ENCODE measurements at places on chromosomes 7 and 10.

- no peak for DNase-seq
Observed at GRCh38 chr10:62471711-62472110, 97.5 kb downstream of the ZNF365 start.

GRCh38 chr10:28878236-28878970 is 201.1 kb downstream of the BAMBI start:
- no peak for DNase-seq

DNA sequence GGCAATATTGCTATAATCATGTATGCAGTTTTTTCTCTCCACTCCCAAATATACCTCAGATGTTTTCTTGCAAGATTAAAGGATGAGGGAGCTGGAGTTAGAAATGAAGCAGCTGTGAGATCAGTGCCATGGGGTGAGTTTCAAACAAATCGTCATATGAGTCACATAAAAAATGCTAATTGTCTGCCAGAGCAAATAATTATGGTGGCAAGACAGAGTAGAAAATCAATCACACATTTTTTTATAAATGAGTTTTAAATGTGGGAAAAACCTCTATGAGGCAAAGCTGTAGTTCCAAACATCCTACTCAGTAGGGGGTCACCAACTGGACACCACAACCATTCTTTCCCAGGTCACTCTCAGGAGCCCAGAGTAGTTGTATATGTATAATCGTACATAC is 55.3 kb downstream of the CH25H start:
- DNase-seq, result peak; percentile 66

DNA sequence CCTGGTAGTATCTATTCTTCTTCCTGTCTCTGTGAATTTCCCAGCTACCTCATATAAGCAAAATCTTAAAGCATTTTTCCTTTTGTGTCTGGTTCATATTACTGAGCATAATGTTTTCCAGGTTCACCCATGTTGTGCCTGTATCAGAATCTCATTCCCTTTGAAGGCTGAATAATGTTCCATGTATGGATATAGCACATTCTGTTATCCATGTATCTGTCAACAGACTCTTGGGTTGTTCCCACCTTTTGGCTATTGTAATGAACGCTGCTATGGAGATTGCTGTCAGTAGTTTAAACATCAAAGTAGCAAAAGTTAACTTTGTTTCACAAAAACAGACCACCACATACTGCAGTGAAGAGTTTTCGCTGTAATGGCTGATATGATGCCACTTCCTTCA is 99.9 kb downstream of the NSUN6 start:
- no peak for DNase-seq

GRCh38 chr7:36606153-36606975 is 117.9 kb downstream of the AOAH start:
- DNase-seq, result no peak

DNA sequence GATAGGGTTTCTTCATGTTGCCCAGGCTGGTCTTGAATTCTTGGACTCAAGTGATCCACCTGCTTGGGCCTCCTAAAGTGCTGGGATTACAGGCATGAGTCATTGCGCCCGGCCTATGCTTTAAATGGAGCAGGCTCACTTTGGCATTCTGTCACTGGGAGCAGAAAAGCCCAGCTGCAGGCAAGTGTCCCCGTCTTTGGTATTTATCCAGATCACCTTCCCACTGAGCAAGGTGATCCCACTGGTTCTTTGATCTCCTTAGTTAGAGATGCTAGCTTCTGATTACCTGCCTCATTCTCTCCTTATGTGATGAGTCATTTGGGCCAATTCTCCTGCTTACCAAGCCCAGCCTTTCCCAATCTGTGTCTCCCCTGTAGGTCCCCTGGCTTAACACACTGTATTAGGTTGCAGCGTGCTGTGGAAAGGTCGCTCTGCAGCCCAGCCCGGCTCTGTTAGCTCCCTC is 39.3 kb downstream of the SPDYE5 start:
- DNase-seq, result no peak

- peak; percentile 24 for DNase-seq
Observed at GRCh38 chr7:64618785-64619456, 47.0 kb upstream of the ZNF107 start.

DNA sequence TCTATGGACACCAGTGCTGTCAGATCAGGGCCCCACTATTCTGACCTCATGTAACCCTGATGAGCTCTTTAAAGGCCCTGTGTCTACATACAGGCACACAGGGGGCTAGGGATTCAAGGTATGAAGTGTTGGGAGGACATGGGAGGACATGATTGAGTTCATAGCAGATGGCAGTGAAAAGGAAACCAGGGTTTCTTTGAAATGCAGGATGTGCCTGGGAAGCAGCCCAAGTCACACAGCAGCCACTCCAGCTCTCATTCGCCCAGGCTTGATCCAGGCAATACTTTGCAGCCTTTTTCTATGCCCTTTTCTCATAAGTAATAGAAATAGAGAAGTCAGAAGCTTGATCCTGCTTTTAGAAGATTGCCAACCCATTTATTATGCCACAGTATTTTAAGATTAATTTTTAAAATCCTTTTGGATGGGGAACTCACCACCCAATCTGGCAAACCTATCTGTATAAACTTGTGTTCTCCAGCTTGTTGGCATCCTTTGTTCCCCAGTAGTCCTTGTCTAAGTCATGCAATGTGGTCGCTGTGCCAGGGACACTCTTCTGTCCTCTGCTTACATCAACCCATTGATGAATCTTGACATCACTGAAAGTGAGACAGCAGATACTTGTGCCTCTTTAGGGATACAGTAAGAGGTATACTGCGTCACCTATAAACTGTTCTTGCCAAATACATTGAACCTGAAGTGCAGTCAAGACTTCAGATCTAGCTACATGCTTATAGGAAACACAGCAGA is 95.0 kb downstream of the TAF3 start:
- no peak for DNase-seq

DNA sequence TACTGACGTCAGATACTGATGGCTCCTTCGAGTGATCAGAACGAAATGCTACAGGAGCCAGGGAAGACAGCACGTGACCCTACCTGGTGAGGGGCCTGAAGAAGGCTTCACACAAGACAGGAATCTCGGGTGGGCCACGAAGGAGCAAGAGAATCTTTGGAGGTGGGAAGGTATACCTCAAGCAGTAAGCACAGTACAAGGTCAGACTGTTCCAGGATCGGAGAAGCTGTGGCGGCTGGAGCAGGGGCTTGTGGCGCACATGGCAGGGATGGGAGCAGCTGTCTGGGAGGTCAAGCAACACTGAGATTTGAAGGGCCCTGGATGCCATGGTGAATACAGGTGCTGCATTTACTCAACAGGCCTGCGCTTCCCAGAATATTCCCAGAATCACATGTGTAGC is 45.4 kb downstream of the C10orf143 start:
- DNase-seq, result no peak

DNA sequence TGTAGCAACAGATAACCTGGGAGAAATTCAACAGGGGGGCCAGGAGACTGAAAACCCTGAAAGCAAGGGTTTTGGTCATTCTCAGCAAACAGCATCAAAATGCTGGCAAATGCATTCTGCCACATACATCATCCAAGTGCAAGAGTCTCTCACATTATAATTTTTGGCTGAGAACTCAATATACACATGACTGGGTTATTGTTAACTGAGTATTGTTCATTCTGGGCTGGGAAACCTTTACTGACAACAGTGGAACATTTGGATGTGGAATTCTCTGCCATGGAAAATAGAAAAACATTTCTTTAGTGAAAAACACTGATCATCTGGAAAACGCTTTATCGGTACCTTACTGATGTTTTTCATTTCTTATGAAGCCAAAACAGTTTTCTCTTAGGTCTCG is 73.1 kb upstream of the MET start:
- DNase-seq, result no peak

GRCh38 chr7:110170841-110171240 is 920.1 kb upstream of the LRRN3 start:
- no peak for DNase-seq

DNA sequence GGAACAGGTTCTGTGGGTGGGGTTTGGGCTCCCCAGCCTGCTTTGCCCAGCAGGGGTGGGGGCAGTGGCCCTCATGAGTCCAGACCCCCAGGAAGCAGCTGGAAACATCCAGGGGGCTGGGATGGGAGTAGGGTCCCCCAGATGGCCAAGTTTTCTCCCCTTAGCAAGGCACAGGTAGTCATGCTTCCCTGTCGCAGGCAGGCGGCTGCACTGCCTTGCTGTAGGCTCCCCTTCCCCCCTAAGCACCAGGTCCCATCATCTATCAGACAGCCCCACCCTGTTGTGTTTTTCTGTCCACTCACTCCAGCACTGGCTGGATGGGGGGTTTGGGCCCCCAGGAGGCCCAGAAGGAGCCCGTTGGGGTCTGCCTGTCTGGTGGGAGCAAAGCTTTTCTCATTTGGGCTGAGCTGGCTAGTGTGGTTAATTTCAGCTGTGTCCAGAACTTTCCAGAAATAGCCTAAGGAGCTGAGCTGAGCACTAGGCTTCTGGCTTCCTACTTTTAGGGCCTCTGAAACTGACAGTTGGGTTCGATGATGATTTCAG is 7.9 kb downstream of the BRI3 start:
- DNase-seq, result no peak

GRCh38 chr10:30671026-30671616 is 41.6 kb upstream of the LYZL2 start:
- peak; percentile 67 for DNase-seq

GRCh38 chr10:102597131-102597991 is 46.9 kb upstream of the TRIM8 start:
- no peak for DNase-seq

DNA sequence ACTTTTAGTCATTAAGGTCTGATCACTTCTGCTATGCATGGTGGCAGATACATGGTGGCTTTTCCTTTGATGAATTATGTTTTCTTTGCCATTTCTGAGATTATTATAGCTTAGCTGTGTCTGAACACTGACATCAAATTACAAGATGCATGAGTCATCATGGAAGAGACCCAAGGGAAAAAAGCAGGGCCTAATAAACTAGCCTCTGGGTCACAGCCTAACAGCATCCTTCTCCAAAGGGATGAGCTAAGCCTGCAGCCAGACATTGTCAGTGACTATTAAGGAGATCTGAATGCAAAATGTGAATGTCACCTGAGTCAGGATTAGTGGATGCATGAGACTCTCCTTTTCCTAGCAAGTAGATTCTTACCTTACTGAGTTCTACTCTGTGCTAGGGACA is 19.1 kb upstream of the OGDHL start:
- peak; percentile 7 for DNase-seq

- DNase-seq, result no peak
Observed at GRCh38 chr10:129440722-129441316, 26.2 kb upstream of the MGMT start.

DNA sequence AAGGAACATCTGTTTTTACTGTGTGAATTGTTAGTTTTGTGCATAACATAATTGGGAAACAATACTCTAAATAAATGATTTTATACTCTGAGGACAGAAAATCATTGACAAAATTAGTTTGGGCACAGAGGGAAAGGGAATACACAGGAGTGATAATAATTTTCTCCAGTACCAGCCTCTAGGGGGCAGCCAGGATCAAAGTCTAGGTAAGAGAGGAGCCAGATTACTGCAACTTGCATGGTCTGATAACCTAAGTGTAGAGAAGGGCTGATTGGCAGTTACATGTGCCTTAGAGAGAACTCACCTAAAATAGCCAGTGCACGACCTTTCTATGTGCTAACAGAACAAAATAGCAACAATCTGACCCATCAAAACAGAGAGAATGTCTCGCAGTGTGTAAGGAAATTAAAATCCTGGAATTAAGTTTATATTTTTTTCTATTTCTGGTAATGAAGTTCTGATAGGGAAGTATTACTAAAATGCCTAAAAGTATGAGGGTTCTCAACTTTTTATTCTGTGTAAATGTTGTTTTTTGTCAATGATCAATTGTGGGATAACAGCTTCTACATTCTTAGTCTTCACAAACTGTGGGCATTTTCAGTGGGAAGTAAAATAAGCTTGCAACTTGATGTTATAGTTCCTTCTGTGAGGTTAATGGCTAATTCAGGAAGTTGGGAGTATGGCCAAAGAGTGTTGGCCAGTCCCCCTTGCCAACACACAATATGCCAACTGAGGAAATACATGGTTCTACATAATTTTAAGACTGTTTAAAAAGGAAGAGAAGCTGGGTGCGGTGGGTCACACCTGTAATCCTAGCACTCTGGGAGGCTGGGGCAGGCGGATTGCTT is 66.4 kb downstream of the EXOC6 start:
- peak; percentile 17 for DNase-seq

- DNase-seq, result peak; percentile 97
Observed at GRCh38 chr10:63699785-63700613, 178.8 kb downstream of the REEP3 start.

GRCh38 chr10:22341190-22341925 is 3.9 kb upstream of the SPAG6 start:
- no peak for DNase-seq

GRCh38 chr10:129888784-129889616 is 75.1 kb downstream of the EBF3 start:
- DNase-seq, result peak; percentile 9

DNA sequence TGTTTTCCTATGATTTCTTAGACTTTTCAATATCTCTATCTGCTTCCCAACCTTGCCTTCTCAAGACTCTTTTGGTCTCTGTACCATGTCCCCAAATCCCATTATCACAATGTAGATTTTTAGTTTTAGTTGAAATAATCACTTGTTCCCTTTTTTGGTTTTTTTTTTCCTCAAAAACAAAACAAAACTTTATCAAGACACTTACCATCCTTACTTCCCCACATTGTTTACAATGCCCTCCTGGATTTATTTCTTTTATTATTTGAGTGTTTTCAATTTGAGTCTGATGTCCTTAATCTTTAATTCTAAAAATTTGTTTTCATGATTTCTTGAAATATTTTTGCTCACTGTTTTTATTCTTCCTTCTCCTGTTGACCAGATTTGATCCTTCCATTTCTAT is 112.6 kb downstream of the CPED1 start:
- DNase-seq, result no peak

- no peak for DNase-seq
Observed at GRCh38 chr7:24896031-24896501, 83.9 kb downstream of the OSBPL3 start.

- no peak for DNase-seq
Observed at GRCh38 chr7:65475734-65476319, 102.2 kb downstream of the ZNF92 start.

DNA sequence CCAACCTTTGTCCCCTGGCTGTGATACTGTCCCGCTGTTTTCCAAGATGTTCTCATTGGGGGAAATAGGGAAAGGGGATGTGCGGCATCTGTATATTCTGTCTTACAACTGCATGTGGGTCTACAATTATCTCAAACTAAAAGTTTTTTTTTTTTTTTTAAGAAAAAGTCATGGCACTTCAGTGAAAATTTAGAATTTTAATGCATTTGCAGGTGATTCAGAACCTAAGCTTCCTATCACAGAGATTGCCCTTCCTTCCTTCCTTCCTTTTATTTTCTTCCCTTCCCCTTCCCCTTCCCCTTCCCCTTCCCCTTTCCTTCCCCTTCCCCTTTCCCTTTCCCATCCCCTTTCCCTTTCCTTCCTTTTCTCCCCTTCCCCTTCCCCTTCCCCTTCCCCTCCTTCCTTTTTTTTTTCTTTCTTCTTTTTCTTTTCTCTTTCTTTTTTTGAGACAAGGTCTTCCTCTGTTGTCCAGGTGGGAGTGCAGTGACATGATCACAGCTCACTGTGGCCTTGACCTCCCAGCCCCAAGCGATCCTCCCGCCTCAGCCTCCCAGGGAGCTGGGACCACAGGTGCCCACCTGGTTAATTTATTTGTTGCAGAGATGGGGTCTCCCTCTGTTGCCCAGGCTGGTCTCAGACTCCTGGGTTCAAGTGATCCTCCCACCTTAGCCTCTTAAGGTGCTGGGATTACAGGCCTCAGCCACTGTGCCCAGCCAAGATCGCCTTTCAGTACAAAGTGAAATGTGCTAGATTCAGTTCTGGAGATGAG is 32.0 kb downstream of the JAKMIP3 start:
- no peak for DNase-seq

Measured in GM04504 (cell line).